Smooth muscle cell of the pulmonary artery (primary cell): ENCODE measurements at places on chromosomes 16 and 17. TPM values are rescaled to one million over a fixed set of nuclear protein-coding genes. Genes with fewer than 3 reads are reported as not detected.

Gene KRTAP17-1
- total RNA-seq = not detected in 2 replicates

Gene TMEM220
- total RNA-seq = 0.91 and 1.2 TPM in 2 replicates

Gene TMEM238L
- total RNA-seq = not detected in 2 replicates

Gene RAP1GAP2
- 1.2 TPM in 2 replicates for total RNA-seq

Gene CES5A
- total RNA-seq = not detected in 2 replicates

Gene P2RX5
- 0.85 and 7.1 TPM in 2 replicates for total RNA-seq

Gene TEDC2
- 2.4 and 2.8 TPM in 2 replicates for total RNA-seq

Gene DNASE1L2
- 0.65 and 0.92 TPM in 2 replicates for total RNA-seq

Gene GPR179
- 0.07 and 0.10 TPM in 2 replicates for total RNA-seq

Gene KRTAP4-3
- total RNA-seq = not detected in 2 replicates

Gene KRT12
- total RNA-seq = not detected in 2 replicates

Gene OR4D2
- not detected in 2 replicates for total RNA-seq

Gene CCL8
- total RNA-seq = 0.20 and 0.26 TPM in 2 replicates

Gene CBFA2T3
- total RNA-seq = not detected in 2 replicates
